ENCODE measurements at places on chromosomes 3 and 15.

DNA sequence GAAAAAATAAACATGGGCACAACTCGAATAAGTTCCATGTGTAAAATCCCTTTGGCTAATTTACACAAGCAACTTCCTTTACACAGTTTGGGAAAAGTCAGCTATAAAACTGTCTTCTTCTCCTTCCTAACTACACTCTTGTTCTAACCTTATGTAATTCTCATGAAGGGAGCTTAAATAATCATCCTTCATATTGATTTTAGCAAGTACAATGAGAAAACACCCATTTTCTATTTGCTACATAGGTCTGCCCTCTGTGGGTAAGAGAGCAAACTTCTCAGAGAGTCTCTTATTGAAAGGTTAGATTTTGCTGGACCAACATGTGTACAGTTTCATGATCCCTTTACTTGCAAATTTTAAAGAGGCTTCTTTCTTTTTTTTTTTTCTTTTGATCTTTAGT, 398.5 kb downstream of the ROBO1 start:
- no peak for DNase-seq

- DNase-seq, result no peak
Measured at GRCh38 chr15:25987638-25988037, 124.5 kb upstream of the ATP10A start.

DNA sequence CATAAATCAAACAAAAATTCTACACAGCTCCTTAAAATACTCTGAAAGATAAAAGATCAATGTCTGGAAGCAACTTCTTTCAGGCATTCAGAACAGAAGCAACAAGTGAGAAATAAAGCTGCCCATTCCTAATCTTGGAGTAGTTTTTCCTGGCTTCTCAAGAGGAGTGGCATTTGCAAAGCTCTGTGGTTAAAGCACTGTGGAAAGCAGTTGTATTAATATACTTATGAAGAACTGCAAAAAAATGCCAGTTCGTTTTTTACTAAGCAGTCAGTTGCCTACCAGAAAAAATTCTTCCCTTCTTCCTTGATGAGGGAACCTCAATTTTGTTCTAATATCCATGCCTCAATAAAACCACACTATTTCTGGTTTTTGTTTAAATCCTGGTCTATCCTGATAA, 197.8 kb downstream of the TNIK start:
- no peak for DNase-seq

- DNase-seq, result no peak
Measured at GRCh38 chr3:107309312-107309711, 67.9 kb upstream of the CCDC54 start.

GRCh38 chr3:194854659-194855390, 169.1 kb downstream of the FAM43A start:
- DNase-seq, result no peak

GRCh38 chr3:44396200-44397171, 57.9 kb downstream of the TCAIM start:
- no peak for DNase-seq

GRCh38 chr3:41997702-41998550, 36.0 kb upstream of the ULK4 start:
- DNase-seq, result no peak

GRCh38 chr3:127656906-127657305, 15.8 kb upstream of the ABTB1 start:
- no peak for DNase-seq

- DNase-seq, result no peak
Measured at GRCh38 chr15:39461536-39462130, 119.2 kb upstream of the THBS1 start.

- no peak for DNase-seq
Measured at GRCh38 chr3:119809249-119810017, 27.5 kb downstream of the NR1I2 start.

DNA sequence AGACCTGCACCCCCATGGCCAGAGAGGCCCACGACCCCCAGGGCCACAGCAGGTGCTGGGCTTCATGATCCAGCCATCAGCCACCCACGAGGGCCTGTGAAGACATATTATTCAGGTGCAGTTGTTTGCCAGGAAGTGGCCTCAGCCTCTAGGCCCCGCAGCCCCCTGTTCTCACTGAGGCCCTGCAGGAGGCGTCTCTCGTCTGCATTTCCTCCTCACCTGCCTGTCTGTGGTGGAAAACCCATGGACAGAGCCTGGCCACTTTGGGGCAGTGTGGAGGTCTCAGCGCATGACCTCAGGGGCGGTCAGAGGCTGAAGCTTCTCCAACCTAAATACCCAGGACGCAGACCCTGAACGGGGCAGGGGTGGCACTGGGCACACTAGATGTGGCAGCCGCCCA, 18.6 kb downstream of the UROC1 start:
- no peak for DNase-seq

GRCh38 chr3:188949996-188950395, 221.8 kb upstream of the TPRG1 start:
- no peak for DNase-seq

All from activated T-cell treated with anti-CD3 and anti-CD28 coated beads for 4 hours (primary cell).